ENCODE measurements at places on chromosomes 11 and 22. TPM values are rescaled to one million over a fixed set of nuclear protein-coding genes. Genes with fewer than 3 reads are reported as not detected.

The MYBPC3 gene
- total RNA-seq: not detected

The ESAM gene
- total RNA-seq: 0.19 TPM

The P2RX3 gene
- total RNA-seq: not detected

The GUCY1A2 gene
- total RNA-seq: 0.12 TPM

The RFPL2 gene
- total RNA-seq: not detected

GRCh38 chr11:69644962-69645675 lies 4.2 kb downstream of the CCND1 start:
- peaks cover 8% of the 10 kb centered on the region for H3K4me1 ChIP-seq
- no peak overlapping the region for H3K27ac ChIP-seq
- no peak overlapping the region for H3K4me3 ChIP-seq
- peaks cover 62% of the 10 kb centered on the region for H3K36me3 ChIP-seq
- no peaks in the 10 kb centered on the region for H3K27me3 ChIP-seq
- no peak for DNase-seq

- DNase-seq: peak; percentile 20
- no peaks in the 10 kb centered on the region for H3K27me3 ChIP-seq
- H3K4me1 ChIP-seq: peaks cover 40% of the 10 kb centered on the region
- no peaks in the 10 kb centered on the region for H3K36me3 ChIP-seq
- peak overlapping the region; percentile 71 for H3K27ac ChIP-seq
Measured at GRCh38 chr11:118436639-118437207, 431 bp downstream of the KMT2A start.

DNA sequence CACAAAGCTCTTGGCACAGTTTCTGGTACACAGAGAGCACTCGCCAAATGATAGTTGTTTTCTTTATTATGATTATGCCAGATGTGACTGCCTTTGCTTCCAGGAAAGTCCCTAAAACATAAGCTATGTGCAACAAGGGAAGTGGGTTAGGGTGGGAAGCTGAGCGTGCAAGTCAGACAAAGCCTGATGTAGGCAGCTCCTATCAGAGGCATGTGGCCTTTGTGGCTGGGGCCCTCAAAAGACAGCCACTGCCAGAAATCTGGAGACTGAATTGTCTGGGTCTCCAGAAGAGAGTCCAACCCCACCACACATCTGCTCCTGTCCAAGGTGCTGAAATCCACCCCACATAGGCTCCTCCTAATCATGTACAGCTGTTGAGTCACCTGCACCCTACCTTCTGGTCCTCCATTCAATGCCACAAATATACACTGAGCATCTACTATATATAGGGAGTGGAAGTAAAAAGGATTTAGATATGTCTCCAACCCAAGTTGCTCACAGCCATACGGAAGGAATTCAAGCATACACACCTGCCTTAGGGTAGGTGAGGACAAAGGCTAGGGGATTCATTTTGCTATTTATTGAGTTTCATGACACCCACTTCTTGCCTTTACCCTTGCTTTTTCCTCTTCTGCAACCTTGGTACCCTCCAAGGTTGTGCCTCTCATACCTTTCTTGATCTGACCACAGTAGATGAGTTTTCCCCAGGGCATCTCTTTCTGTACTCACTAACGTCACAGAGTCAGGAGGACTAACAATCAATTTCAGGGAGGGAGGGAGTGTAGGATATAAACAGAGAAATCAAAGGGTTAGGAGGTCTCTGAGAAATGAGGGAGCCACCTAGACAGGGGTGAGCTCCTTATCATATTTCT lies 12.4 kb downstream of the SEC14L3 start:
- H3K4me1 ChIP-seq: no peaks in the 10 kb centered on the region
- H3K4me3 ChIP-seq: no peak overlapping the region
- H3K36me3 ChIP-seq: peaks cover 6% of the 10 kb centered on the region
- H3K27me3 ChIP-seq: peaks cover 11% of the 10 kb centered on the region
- H3K27ac ChIP-seq: no peak overlapping the region
- DNase-seq: peak; percentile 55

- no peak overlapping the region for H3K4me3 ChIP-seq
- DNase-seq: no peak
- no peaks in the 10 kb centered on the region for H3K36me3 ChIP-seq
- H3K27ac ChIP-seq: no peak overlapping the region
- no peaks in the 10 kb centered on the region for H3K4me1 ChIP-seq
Measured at GRCh38 chr22:24474649-24475255, 20.4 kb upstream of the UPB1 start.

DNA sequence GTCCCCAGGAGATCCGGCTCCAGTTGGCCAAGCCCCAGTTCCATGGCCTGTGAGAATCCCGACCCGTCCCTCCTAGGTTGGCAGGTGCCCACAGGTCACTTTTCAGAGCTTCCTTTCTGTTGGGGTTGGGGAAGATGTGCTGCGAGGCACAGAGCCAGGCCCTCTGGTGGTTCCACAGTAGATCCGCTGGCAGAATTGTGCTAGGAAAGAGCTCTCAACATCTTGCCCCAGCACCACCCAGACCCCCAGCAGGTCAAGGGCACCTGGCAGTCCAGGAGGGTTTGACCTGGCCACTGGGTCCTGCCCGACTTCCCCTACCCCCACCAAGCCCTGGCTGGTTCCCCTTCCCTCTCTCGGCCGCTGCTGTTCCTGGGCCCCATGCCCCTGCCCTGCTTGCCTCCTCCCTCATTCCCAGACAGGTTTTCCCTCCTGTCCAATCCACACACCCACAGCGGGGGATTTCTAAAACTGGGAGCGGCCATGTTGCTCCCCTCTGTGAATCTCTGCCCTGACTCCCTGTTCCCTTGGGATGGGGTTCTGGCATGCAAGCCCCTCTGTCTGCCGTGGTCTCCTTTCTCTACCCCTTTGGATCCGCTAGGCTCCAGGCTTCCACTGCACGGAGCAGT lies 26.2 kb upstream of the GCAT start:
- peaks cover 9% of the 10 kb centered on the region for H3K36me3 ChIP-seq
- no peak for DNase-seq
- peaks cover 32% of the 10 kb centered on the region for H3K4me1 ChIP-seq
- H3K4me3 ChIP-seq: no peak overlapping the region

DNA sequence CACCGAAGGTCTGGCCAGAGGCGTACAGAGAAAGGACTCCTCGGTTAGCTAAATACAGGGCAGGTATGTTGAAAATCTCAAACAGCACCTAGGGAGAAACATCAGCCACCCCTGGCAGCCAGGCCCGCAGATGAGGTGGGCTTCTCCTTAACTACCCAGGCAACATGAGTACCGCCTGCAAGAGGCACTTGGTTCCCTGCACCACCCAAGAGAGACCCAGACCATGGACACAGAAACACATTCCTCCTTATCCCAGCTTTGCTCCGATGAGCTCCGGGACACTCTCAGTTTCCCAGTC lies 53.0 kb downstream of the DHCR7 start:
- no peak overlapping the region for H3K27ac ChIP-seq
- no peak for DNase-seq
- H3K4me3 ChIP-seq: no peak overlapping the region
- H3K36me3 ChIP-seq: no peaks in the 10 kb centered on the region
- H3K4me1 ChIP-seq: no peaks in the 10 kb centered on the region

- H3K36me3 ChIP-seq: no peaks in the 10 kb centered on the region
- H3K27me3 ChIP-seq: no peaks in the 10 kb centered on the region
- no peak overlapping the region for H3K27ac ChIP-seq
- no peak overlapping the region for H3K4me3 ChIP-seq
- DNase-seq: no peak
Measured at GRCh38 chr22:49582181-49582580, 245.5 kb downstream of the BRD1 start.

DNA sequence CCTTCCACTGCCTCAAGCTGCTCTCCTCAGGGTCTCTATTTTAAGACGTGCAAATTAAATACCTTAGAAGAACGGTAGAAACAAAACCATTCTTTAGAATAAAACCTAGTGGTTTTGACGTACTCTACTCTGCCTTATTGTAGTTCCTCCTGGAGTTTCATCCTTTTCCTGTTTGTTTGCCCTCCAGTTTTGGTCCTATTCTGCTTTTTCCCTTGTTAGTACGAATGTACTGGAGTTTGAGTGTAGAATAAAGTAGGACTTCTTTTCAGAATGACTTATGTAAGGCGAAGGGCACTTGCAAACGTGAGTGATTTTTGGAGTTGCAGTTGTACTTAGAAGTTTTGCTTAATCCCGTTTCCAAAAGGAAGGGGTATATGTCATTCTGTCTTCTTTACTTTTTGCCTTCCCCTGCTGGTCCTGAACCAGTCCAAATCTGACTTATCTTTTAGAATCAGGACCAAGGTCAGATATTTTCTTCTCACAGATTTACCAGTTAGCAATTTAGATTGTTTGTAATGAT lies 1.4 kb downstream of the SIK2 start:
- peaks cover 29% of the 10 kb centered on the region for H3K4me1 ChIP-seq
- no peak for DNase-seq
- H3K27ac ChIP-seq: peak overlapping the region; percentile 97

DNA sequence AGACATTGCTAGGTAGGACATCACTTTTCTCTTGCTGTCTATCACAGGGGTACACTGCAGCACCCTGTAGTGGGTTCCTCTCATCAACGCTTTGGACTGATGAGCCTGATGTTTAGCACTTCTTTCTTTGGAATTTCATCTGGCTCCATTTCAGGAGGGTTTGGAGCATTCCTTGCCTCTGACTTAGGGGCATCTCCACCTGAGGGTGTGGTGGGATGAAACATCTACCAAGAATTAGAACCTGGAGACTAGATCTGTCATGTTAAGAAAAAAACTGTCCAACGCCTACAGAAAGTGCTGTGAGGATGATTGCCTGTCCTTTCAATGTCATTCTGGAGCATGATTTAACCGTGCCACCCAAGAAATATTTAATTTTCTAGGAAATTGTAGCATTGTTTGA lies 648.4 kb downstream of the ETS1 start:
- no peak overlapping the region for H3K27ac ChIP-seq
- H3K4me1 ChIP-seq: peaks cover 33% of the 10 kb centered on the region
- H3K27me3 ChIP-seq: no peaks in the 10 kb centered on the region
- no peak overlapping the region for H3K4me3 ChIP-seq
- DNase-seq: peak; percentile 5
- peaks cover 5% of the 10 kb centered on the region for H3K36me3 ChIP-seq

- H3K4me1 ChIP-seq: peaks cover 55% of the 10 kb centered on the region
- peak; percentile 34 for DNase-seq
- H3K27me3 ChIP-seq: no peaks in the 10 kb centered on the region
- H3K4me3 ChIP-seq: peak overlapping the region; percentile 93
- peak overlapping the region; percentile 93 for H3K27ac ChIP-seq
- peaks cover 45% of the 10 kb centered on the region for H3K36me3 ChIP-seq
Measured at GRCh38 chr22:38314933-38315822, 2.1 kb downstream of the CSNK1E start.

Data from MCF 10A (cell line).